Transverse colon (tissue), 4 donors: ENCODE measurements at places on chromosomes 4 and X. TPM values are rescaled to one million over a fixed set of nuclear protein-coding genes. Genes with fewer than 3 reads are reported as not detected.

DNA sequence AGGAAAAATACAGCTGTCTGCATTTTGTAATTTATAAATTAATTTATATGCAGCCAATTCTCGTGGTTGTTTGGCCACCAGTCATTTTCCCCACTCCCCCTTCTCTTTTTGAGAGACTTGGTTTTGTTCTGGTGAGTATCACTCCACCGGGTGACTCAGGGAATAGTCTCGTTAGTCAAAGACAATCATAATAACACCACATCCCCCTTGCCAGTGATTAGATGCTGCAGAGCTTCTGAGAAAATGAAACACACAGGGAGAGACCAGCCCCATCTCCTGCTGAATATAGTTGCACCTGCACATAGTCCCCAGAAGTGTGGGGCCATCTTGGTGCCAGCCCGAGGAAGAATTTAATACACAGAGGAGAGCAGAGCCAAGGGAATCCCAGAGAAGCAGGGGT lies 8.0 kb upstream of the FNIP2 start:
- no peak for DNase-seq

PRKG2 gene
- 16.0 TPM for total RNA-seq

- no peak for DNase-seq
These were observed 383 bp upstream of the TBC1D19 start for GRCh38 chr4:26583538-26583864.

GRIA2 gene
- not detected for total RNA-seq

GRCh38 chrX:48782795-48783194 lies 3.6 kb upstream of the GATA1 start:
- DNase-seq, result no peak

DNA sequence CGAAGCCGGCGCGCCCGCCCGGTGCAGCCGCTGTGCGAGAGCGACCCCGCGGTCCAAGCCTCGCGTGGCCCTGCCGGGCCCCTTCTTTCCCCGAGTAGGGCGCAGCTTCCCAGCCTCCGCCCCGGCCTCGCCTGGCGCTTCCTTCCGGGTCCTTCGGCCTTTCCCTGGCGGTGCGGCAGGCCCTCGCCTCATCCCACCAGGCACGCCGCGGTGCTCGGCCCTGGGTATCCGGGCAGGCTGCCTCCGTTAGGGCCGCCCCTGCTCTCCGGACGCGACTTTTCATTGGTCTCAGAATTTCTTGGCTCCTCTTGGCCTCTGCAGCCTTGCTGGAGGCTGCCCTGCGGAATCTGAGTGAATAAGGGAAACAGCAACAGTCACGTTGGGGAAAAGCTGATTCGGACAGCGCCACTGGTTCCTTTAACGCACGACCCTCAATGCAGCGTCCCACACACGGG lies 429 bp downstream of the UVSSA start:
- peak; percentile 76 for DNase-seq

- DNase-seq, result peak; percentile 26
These were observed 58.0 kb upstream of the KLF3 start for GRCh38 chr4:38605753-38606586.

- DNase-seq, result no peak
These were observed 164.1 kb upstream of the STS start for GRCh38 chrX:6983207-6983955.

DNA sequence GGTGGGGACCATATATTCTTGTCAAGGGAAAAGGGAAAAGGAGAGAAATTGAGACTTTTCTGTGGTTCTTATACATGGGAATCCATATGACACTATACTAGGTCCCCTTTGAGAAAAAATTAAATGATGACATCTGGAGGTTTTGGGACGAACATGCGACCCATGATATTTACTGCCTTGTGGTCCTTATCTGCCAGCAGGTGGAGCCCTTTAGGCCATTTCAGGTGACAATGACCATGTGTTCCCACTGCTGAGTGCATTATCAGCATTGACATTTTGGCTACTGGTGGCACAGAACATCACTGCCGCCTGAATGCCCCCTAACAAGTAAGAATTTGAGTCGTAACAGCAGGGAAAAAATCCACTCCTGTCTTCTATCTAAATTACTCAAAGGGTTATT lies 843.4 kb downstream of the FSTL5 start:
- DNase-seq, result no peak

- DNase-seq, result no peak
These were observed 62.7 kb downstream of the MAML3 start for GRCh38 chr4:140091305-140091704.

MSANTD1 gene
- 0.68 TPM for total RNA-seq

DNA sequence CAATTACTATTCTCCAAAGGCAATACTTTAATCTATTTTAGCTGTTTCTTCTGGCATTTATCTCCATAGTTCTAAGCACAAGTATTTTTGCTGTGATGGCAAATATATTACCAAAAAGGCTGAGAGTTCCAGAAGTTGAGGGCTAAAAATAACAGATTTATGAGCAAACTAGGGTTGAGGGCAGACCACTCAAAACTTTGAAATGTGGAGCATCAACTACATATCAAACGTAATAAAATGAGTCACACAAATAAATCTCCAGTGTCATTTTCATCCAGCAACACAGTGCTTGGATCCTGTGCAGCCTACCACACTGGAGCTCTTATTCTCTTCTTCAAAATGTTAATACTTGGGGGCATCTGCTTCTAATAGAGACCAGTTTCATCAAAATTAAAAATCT lies 163.9 kb downstream of the HS3ST1 start:
- DNase-seq, result no peak

DNA sequence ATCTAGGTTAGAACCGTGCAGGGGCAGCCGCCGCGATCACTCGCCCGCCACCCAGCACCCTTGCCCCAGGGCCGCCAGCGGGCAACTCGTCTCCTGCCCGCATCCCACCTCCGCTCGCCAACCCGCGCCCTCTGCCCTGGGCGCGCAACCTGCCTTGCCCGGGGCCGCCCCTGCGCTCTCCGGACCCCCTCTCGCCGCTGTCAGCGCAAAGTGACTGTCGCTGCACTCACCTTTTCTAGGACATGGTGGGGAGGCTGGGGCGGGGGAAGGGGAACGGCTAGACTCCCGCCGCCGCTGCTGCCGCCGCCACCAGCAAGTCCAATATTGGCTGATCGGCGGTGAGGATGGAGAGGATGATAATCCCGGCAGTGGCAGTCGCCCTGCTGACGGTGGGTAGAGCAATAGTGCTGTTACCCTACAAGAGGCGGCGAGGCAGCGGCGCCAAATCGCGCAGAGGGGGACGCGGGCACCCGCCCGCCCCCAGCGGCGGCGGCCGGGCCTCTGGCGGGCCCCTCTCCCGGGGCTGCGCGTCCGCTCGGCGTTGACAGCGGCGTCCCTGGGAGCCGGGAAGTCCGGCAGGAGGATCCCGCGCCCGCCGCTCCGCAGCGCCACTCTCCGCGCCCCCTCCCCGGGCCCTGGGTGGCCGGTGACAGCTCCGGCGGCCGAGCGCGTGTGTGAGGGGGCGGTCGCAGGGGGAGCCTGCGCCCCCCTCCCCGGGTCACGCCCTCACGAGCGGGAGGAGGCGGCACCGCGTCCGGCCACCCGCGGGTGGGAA lies 2.3 kb upstream of the NR3C2 start:
- peak; percentile 40 for DNase-seq

DNA sequence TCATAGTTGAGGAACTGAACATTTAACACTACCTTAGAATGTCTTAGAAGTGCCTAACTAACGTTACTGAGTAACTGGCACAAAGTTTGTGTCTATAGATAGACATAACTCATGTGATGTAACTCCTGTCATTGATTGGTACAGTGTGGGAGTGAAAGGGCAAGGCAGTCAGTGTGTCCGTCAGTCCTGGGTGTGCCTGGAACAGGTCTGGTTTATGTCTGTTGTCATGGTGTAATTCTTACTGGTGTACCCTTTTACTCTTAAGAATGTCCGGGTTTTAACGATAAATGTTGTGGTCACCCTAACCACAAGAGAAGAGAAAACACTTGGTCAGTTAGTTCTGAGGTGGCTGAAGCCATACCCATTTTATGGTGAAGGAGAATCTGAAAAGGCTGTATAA lies 93.1 kb upstream of the ESX1 start:
- DNase-seq, result no peak

DNA sequence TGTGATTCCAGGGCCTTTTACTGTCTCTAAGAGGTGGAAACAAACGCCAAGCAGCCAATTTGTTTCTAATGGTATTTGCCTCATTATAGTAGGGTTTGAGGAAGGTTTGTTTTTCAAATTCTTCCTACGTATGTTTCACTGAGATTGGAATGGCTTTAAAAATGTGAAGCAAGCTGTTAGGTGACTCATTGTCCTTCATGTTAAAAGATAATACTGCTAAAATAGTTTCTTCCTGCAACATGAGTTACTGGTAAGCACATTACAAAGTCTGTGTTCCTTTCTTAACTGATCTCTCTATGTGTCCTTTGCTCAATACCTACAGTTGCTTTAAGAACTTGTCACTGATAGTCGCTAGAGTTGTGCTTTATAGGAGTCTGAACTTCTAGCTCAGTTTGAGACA lies 1183.9 kb downstream of the RPA4 start:
- no peak for DNase-seq

- no peak for DNase-seq
These were observed 1.0 kb upstream of the AASDH start for GRCh38 chr4:56388306-56388705.

- DNase-seq, result no peak
These were observed 15.3 kb downstream of the PPARGC1A start for GRCh38 chr4:23874536-23874901.

COX7B2 gene
- total RNA-seq, result not detected

SMS gene
- total RNA-seq, result 48.4 TPM

DNA sequence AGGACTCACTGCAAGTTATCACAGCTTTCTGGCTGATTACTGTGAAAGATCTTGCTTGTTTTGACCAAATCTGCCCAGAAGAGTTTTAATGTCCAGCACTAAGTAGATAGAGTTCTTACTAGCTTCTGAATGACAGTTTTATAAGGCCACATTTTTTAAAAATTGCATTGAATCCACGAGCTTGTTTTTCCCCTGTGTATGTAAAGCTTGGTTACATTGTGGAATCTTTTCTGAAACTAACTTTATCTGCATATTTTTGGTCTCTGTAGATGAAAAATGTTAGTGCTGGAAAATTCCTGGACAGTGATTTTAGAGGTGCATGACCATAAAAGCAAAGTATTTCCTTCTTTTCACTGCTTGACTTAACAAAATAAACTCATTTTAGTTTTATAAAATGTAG lies 650.3 kb upstream of the FAM241A start:
- DNase-seq, result no peak

- DNase-seq, result no peak
These were observed 130.9 kb upstream of the CASK start for GRCh38 chrX:42054256-42054655.

TRPC3 gene
- total RNA-seq, result 1.7 TPM

GRCh38 chr4:5827108-5828004 lies 65.5 kb downstream of the CRMP1 start:
- no peak for DNase-seq

- DNase-seq, result no peak
These were observed 73.0 kb upstream of the KLHL13 start for GRCh38 chrX:118189628-118190027.
